ENCODE measurements at places on chromosomes 5 and 9.

- DNase-seq: no peak
These were observed 42.2 kb downstream of the SECISBP2 start for GRCh38 chr9:89360465-89360864.

DNA sequence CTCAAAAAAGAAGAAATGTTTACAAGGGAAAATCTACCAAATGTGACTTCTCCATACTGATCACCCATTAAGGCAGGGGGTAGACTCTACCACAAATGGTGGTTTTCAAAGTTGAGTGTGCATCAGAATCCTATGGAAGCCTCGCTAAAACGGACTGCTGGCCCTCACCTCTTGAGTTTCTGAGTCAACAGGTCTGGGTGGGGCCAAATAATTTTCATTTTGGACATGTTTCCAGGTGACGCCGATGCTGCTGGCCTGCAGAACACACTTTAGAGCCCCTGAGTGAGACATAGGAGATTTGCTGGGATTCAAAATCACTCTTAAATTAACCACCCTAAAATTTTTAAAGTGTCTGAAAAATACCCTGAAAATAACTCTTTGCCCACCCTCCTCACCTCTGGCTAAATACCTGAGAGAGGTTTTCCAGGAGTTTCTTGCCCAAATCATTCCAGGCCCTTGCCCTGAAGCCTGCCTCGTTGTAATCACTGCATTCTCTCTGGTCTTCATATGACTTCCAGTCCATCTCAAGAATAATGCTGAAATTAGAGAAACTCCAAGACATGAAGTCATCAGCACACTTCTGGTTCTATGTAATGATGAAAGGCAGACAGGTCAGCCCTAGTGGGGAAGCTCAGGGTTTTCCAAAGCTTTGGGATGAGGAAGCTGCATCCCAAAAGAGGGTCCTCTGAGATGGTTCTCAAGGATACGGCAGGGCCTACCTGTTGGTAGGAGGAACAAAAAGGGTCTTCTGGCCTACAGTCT lies 18.2 kb downstream of the C9orf152 start:
- no peak for DNase-seq

DNA sequence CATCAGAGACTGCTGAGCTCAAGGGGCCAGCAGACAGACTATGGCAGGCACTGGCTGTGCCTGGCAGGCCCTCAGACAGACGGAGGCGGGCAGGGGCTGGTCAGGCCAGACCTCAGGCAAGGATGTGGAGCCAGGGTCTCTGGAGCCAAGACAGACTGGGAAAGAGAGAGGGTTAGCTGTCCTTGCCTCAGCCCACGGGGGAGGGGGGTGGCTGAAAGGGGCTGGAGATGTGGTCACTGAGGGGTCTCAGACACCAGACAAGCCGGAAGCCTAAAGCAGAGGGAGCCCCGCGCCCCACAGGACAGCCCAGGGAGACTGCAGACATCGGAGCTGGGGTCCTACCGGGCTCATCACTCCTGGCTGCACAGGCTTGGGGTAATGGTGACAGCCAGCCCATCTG lies 141.2 kb upstream of the FOXD4L5 start:
- no peak for DNase-seq

DNA sequence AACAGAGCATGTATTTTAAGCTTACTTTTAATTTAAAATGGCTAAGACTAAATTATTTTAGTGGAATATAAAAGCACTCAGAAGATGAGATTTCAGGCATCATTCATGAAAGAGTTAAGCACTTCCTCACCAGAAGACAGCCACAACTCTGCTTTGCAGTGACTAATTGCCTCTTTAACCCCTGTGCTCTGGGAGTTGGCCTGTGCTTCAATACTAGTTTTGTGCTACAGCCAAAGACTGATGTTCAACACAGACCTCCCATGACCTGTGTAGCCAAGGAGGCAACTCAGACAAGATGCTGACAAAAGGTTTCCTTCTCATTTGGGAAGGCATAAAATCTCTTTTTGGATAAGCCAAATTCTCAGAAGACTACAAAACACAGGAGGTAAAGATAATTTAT lies 353.5 kb downstream of the FBXL17 start:
- DNase-seq: no peak

- DNase-seq: no peak
These were observed 47.9 kb upstream of the FKTN start for GRCh38 chr9:105510024-105510423.

DNA sequence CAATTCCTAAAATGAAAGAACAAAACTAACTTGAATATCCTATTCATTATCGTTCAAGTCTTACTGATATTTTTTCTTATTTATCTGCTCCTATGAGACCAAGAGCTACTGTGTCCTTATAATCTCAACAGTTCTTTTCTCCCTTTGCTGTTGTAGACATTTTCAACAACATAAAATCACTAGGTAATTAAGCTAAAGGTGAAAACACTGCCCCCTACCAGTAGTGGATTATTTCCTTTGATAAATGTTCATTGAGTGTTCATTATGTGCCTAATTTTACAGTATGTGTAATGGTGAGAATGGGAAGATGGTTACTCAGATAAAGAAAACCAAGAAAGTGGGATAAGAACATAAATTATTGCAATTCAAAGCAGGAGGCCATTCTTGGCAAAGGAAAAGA lies 41.4 kb upstream of the PAPPA start:
- DNase-seq: no peak

All from stimulated activated CD8-positive, alpha-beta memory T cell treated with anti-CD3 and anti-CD28 coated beads, Interleukin-2, amount 100 ng/mL, for 1 hour (primary cell).